Stimulated activated CD8-positive, alpha-beta memory T cell treated with anti-CD3 and anti-CD28 coated beads, Interleukin-2, amount 100 ng/mL, for 1 hour (primary cell): ENCODE measurements at places on chromosomes 5 and 9.

GRCh38 chr5:8788246-8788645 is 757.6 kb downstream of the SEMA5A start:
- no peak for DNase-seq

- DNase-seq, result no peak
Measured at GRCh38 chr9:1879501-1879900, 135.6 kb upstream of the SMARCA2 start.

DNA sequence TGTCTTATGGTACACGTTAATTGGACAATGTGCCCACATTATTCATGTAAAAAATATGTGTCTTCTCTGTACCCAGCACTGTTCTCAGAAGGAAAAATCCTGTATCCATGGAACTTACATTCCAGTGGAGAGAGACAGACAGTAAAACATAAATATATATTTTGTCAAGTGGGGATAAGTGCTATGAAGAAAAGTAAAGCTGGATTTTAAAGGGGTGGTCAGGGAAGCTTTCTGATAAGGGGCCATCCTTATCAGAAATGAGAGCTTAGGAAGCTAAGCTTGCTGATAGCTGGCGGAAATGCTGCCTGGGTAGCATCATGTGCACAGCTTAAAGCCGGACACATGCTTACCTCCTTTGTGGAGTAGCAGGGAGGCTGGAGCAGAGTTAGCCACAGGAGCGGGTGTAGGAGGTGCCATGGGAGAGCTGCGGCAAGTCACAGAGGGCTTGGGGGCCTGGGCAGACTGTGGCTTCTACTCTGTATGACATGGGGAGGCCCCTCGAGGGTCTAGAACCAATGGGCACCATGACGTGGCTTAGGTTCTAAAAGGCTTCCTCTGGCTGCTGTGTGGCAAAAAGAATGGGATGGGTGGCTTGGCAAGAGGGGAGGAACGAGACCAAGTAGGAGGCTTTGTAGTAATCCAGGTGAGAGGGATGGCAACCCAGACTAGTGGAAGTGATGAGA is 141.7 kb downstream of the FGF1 start:
- no peak for DNase-seq

DNA sequence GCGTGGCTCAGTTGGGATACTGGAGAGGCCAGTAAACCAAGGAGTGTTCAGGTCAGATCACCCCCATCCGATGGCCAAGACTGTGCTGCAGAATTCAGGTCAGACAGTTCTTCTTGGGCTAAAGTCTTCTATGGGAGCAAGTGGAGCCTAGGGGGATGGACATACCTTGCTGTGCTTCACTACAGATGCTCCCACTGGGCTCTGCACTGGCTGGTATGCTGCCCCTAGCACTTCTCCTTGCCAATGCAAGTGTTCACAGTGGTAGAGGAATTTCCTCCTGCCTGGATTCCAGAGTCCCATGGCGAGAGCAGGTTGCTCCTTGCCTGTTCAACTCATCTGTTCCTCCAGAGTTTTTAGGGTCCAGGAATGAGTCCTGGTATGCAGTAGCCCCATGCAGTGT is 134.2 kb upstream of the EDIL3 start:
- DNase-seq, result no peak

DNA sequence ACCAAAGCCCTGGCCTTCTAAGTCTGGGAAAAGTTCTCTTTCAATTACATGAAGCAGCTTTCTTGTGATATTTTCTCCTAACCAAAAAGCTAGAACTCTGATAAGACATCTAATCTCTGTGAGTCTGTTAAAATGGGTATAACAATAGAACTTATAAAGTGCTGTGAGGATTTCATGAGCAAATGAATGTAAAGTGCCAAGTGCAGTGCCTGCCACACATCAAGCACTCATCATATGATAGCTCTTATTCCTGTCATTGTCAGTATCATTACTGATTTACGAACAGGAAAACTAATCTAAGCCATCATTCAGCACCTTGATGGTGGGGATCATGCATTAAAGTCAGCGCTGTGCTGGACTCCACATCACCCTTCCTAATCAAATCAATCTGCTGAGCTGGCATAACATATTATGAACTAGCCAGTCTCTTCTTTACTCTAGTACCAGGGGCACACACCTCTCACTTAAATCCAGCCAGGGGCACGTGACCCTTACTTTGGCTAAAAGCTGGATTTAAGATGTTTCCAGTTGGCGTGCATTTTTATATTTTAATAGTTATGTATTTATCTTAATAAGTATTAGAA is 37.3 kb downstream of the YIPF5 start:
- no peak for DNase-seq
